ENCODE measurements at places on chromosomes 12 and 14.

GRCh38 chr12:116710370-116711150 lies 27.3 kb downstream of the SPRING1 start:
- no peak for DNase-seq

- no peak for DNase-seq
Measured at GRCh38 chr12:53181935-53182334, 1.2 kb upstream of the CSAD start.

GRCh38 chr14:55761651-55762050 lies 181.6 kb downstream of the KTN1 start:
- DNase-seq = no peak

- DNase-seq = no peak
Measured at GRCh38 chr12:97714107-97714563, 251.5 kb downstream of the RMST start.

DNA sequence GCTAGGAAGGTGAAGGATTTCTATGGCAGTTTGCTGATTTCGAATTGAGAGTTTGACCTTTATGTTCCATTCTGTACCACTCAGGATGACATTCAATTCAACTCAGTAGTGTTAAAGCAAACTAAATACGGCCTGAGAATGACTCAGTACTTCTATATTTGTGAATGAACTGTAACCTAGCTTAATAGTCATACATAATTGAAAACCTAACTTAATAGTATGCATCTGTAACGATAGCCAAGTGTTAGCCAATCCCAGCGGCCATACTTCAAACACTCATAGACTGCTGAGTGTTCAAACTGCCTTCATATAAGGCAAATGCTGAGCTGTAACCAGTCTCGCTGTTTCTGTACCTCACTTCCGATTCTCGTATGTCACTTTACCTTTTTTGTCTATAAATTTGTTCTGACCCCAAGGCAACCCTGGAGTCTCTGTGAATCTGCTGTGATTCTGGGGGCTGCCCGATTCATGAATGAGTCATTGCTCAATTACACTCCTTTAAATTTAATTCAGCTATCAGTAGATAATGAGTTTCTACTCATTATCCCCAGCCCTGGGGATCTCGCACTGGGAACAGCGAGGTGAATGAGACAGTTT lies 98.5 kb upstream of the SLC24A4 start:
- DNase-seq = no peak

DNA sequence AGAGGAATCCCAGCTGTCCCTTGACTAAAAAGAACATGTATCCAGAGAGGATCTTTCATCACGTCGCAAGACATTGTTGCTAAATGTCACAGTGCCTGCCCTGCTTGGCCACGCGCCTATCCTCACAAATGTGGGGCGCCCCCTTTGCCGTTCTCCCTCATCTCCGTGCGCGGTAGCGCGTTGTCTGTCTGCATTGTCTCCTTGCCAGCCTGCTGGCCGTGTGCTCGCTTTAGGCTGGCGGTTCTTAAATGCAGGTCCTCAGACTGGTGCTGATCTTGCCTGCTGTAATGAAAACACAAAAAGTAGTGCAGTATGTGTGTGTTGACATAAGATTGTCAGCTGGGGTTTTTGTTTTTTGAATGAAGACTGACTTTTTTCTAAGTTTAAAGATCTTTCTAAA lies 198.2 kb upstream of the RGS6 start:
- no peak for DNase-seq

- DNase-seq = no peak
Measured at GRCh38 chr12:51059086-51059485, 11.0 kb downstream of the LETMD1 start.

DNA sequence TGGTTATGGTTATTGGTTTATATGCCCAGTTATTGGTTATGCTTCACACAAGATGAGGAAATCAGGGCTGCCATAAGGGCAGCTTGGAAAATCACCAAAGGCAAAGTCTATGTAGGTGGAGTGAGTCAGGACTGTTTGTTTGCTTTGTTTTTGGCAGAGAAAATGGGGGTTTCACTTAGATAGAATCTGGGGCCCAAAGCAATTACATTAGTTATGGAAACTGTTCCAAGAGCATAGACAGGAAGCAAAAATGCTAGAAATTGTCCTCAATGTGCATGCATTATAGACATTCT lies 2.2 kb downstream of the VAMP1 start:
- DNase-seq = no peak

DNA sequence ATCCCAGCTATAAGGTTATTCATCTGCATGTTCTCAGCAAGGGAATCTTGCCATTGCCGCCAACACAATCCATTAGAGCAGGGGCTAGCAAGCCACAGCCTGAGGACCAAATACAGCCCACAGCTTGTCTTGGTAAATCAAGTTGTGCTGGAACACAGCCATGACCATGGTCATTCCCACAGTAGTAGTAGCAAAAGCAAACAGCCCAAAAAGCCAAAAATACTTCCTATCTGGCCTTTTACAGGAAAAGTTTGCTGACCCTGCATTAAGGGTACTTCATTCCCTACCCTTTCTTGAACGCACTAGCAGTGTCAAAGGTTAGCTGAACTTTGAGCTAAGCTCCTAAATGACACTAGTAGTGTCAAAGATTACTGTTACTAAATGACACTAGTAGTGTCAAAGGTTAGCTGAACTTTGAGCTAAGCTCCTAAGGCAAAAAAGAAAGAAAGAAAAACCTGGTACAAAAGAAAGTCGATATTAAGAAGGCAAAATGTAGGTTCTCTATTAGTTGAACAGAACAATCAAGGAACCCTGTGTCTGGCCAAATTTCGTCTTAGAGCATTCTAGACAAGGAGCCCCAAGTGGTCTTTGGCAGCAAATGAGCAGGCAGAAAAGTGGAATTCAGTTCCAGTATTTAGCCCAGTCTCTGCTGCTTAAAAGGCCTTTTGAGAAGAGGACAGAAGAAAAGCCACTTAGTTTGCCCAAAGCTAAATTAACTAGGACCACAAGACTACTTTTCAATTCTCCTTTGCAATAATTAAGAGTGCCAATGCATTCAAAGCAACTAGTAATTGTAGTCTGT lies 67.7 kb downstream of the NT5DC3 start:
- no peak for DNase-seq
